ENCODE measurements at places on chromosomes 4 and X.

DNA sequence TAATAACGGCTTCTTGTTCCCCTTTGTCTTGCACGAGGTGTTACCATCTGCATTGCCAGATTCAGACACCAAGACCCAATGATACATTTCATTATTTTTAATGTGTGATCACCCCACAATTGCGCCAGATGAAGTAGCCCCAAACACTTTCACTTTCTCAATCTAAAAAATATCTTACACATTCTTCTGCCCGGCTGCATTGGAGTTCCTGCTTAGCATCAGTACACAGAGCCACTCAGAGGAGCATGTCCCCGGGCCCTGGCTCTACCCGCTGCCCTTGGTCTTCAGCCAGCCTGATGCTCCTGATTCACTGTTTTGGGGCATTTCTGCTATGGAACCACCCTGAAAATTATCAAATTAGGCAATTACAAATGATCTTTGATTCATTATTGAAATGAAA is 66.0 kb upstream of the TENM3 start:
- no peak for DNase-seq

DNA sequence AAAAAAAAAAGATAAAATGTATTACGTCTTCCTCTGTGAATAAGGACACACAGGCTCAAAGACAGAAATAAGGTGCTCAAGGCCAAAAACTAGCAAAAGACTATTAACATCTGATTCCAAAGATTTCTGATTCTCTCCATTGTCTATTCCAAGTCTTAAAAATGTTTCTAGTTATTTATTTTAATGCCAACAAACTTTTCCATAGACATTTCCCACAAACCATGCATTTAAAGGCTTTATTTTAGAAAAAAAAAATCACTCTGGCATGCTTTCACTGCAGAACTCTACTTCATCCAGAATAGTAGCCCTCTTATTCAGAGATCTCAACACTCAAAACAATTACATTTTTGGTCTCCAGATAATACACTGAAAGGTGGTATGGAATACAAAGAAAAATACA is 545.0 kb upstream of the TENM3 start:
- no peak for DNase-seq

GRCh38 chrX:16042980-16043379 is 80.4 kb upstream of the GRPR start:
- no peak for DNase-seq

DNA sequence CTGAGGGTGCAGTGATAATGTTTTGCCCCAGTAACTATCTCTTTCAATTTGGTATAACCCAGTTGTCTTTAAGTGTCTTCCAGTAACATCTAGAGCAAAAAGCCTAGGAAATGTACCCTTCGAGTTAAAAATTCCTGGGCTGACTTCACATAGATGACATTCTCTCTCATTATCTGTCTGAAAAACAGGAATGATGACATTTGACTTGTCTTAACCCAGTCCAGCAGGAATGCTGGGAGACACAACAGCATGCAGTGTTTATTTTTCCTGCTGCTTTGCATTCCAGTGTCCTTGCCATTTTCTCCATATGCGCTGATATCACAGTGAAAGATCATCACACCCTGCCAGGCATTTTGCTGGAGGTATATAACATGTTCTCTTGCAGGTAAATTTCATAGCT is 130.0 kb downstream of the SOWAHB start:
- no peak for DNase-seq

DNA sequence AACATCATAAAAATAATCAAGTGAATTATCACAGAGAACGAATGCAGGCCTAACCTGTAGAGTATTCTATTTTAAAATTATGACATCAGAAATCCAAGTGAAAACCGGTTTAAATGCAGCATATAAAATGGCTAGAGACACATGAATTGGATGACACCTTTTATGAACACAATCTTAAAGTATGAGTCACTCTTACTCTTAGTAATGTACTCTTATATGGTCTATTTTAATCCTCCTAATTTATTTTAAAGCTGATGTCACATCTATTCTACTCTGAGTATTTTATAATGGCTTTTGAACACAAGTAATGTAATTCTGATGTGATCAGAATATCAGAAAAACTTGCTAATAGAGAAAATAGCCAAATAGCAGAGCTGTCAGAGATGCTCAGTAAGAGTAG is 161.4 kb upstream of the RADX start:
- no peak for DNase-seq

Measured in GM04504 (cell line).